Posterior vena cava (tissue), 2 donors: ENCODE measurements at places on chromosomes 1 and 21. TPM values are rescaled to one million over a fixed set of nuclear protein-coding genes. Genes with fewer than 3 reads are reported as not detected.

DNA sequence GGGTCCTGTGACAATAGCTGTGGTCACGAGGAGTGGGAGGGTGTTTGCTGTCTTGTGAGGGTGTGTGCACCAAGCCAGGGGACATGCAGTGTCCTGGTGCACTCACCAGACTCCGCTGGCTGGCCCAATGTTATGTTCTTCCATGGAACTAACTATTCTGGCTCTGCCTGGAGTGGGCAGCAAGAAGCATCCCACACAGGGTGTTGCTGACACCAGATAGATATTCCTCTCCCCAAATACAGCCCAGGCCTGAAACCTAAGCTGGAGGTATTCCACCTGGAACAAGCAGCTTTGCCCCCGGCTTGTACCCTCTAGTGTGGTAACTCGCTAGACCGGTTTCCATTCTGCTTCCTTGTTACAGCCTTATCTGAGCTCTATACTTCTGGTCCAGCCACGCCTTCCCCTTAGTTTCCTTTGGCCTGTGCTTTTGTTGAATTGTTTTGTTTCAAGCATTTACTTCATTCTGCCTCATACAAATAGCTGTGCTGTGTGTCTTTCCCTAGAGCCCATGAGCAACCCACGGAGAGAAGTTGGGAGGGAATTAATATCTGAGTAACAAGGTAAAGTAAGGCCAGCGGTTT lies 14.7 kb upstream of the LY9 start:
- DNase-seq, result no peak

DNA sequence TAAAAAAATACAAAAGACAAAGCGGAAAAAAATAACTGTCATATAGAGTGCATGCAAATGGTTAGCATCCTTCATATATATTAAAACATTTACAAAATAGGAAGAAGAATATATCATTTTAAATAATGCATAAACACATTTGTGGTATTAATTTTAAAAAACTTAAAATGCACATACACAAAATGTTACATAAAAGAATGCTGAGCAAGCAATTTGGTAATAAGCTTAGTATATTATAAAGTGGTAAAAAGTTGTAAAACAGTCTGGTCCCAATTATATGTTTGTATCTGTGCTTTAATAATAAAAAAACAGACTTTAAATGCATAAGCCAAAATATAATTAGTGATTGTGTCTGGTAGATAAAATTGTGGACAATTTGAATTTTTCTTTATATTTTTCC lies 394.6 kb downstream of the USH2A start:
- no peak for DNase-seq

GRCh38 chr21:28550057-28550825 lies 442.4 kb downstream of the LTN1 start:
- DNase-seq, result no peak

DNA sequence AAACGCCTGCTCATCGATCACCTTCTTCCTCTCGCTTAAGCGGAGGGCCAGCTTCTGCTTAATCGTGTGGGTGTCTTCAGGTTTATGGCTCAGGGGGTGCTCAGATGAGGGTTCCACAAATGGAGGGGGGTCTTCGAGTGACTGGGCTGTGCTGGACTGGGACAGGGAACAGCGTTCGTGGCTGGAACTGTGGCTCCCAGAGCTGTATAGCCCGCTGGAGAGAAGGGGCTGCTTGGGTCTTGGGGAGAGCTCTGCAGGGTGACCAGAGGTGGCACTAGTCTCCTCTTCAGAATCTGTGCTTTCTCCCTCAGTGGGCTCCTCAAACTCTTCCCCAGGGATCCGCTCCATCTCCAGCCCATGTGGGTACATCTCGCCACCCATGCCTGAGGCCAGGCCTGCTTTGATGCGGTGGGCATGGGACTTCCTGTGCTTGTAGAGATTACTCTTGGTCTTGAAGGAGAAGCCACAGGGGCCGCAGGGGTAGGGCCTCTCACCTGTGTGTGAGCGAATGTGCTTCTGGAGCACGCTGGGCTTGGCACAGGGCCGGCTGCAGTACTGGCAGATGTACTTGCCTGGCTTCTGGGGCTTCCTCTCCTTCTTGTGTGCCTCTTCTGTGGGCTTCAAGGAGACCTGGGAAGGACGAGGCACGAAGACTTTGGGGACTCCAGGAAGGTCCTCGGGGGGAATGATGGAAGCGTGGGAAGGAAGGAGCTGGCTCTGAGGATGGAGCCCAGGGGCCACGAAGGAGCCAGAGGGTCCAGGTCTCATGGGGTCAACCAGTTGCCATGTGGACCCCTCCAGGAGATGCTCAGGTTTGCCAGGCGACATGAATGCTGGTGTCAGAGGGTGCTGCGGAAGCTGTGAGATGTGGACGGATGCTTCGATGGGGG lies 99.4 kb upstream of the EDN2 start:
- DNase-seq, result peak; percentile 46

SHCBP1L gene
- total RNA-seq, result not detected

WNT3A gene
- total RNA-seq, result not detected

- no peak for DNase-seq
Measured at GRCh38 chr1:82162486-82163420, 362.0 kb downstream of the ADGRL2 start.

DNA sequence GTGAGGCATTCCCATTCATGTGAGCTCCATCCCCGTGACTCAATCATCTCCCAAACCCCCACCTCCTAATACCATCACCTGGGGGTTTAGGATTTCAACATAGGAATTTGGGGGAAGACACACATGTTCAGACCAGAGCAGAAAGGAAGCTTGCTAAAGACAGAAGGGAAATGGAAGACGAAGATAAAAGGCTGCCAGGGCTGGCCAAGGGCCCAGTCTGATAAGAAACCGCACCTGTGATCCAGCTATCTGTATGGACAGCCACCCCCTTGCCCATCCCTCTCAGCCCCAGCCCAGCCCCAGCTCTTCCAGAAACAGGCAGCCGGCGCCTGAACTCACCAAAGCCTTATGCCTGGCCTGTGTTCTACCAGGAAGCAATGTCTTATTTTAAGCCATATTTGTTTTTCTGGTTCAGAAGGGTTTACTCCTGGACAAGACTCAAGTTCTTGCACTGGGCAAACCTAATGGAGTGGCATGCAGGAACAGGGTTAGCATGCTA lies 198.4 kb upstream of the VAMP3 start:
- no peak for DNase-seq

- DNase-seq, result peak; percentile 96
Measured at GRCh38 chr1:101238681-101239094, 1.9 kb downstream of the S1PR1 start.

OVAAL gene
- not detected for total RNA-seq
